ENCODE measurements at places on chromosomes 11 and 22. TPM values are rescaled to one million over a fixed set of nuclear protein-coding genes. Genes with fewer than 3 reads are reported as not detected.

Gene GRAMD1B
- 2.1 TPM for total RNA-seq

Gene TMEM191C
- total RNA-seq, result 0.16 TPM

Gene RAG2
- total RNA-seq, result not detected

Gene GTSE1
- 0.49 TPM for total RNA-seq

Gene CYB5R2
- 1.00 TPM for total RNA-seq

Gene SCO2
- total RNA-seq, result not detected

Gene DPAGT1
- 11.5 TPM for total RNA-seq

Gene OR52I1
- total RNA-seq, result not detected

Gene SLC22A8
- not detected for total RNA-seq

DNA sequence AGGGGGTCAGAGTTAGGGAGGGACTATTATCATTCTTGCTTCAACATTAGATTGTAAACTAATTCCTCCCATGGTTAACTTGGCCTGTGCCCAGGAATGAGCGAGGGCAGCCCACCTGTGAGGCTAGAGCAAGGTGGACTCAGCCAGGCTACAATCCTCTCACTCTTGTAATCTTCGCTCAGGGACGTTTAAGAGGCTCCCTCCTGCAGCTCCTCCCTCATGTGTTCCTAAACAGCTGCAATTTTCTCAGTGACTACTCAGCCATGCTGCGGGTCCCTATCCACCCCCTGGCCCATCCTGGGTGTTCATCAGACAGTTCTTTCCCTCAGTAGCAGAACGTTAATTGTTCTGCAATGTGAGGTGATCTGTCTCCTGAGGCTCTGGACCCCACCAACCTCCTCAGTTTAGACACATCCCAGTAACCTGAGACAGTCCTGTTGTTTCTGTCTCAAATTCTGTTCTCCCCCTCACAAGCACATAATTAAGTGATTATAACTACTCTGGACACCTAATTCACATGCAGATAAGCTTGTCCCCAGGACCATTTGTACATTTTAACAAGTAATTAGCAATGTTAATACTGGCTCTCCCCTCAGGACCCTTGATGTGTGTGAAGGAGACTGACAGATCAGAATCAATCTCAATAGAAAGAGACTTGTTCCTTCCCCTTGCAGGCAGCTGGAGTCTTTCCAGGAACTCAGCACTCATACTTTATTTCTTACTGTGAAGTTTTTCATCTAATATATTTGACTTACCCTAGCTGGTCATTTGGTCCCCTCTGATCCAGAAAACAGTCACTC, 337.2 kb upstream of the B3GAT1 start:
- DNase-seq, result no peak

DNA sequence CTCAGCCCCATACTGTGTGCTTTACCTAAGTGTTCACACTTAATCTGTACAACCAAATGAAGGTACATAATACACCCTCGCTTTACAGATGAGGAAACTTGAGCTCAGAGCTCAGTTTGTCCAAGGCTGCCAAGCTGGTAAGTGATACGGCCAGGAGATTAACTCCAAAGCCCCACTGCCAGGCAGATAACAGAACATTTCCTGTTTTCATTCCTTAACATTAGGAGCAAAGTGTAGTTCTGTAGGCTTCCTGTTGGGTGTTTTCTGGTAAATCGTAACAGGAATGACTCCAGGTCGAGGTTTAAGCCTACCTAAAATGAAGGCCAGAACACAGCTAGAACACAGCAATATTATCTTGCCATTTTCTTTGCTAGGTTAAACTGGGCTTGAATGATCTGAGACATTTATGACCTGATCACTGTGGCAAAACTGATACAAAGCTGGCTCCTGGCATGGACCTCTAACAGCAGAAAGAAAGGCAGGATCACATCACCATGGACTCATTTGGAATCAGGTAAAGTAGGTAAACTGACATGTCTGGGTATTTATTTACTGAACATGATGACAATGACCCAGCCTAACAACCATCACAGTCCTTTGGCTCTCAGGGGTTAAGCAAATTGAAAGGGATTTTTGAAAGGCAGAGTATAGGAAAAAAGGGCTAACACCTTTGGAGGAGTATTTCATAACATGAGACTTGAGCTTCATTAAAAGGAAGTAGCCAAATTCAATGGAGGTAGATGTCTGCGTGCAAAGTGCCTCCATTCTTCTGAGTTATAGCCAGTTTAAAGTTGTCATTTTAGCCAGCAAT, 3.9 kb upstream of the NUP50 start:
- DNase-seq, result no peak

GRCh38 chr11:9075556-9075955, 15.8 kb downstream of the SCUBE2 start:
- DNase-seq, result no peak

- DNase-seq, result no peak
These were observed at the start of gene CASP1 for GRCh38 chr11:105034813-105035620. TSS of gene CASP1 (minus strand) at chr11:105035144. CDS start at chr11:105035113, 31 bp downstream.

- no peak for DNase-seq
These were observed 11.9 kb upstream of the SH3BP1 start for GRCh38 chr22:37627545-37627944.

- DNase-seq, result no peak
These were observed 61.7 kb downstream of the BRD1 start for GRCh38 chr22:49765951-49766350.

DNA sequence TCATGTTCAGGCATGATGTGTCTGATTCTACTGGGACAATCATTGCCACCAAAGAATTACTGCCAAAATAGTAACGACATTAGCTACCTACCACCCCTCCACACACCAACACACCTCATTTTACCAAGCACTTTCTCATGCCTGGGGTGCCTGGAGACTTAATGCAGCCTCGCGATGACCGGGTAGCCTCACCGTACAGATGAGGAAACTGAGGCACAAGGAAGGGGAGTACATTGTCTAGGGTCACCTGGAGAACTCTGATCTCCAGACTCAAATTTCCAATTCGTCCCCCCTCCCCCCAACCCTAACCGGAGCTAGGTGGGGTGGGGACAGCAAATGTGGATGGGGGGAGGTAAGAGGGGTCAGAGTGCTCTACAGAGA, 2.7 kb upstream of the RTN4RL2 start:
- no peak for DNase-seq

DNA sequence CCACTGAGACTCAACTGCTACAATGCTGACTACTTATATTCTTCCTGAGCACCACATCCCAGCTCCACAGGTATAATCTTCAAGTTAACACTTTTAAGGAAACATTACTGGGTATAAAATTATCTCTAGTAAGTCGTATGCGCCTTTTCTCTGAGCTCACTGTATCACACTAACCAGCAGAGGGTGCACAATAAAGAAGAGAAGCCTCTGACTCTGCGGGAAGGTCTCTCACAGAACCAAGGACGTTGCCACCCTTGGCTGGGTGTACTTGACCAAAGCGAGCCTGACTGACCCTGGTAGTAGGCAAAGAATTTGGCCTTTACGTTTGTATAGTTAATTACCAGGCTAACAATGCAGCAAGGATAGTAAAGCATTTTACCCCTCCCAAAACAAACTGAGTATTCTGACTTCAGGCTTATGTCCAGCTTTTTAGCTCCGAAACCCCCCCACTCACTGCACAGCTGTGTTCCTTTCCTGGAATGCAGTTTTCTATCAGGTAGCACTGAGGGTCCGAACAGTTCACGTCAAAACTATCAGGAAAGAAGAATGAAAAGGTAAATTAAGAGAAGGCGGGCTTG, at the start of gene BTBD18:
TSS of gene BTBD18 (minus strand) at position 144 of the 578 bp plus-strand sequence. CDS start 631 bp downstream, outside the sequence.
- no peak for DNase-seq

DNA sequence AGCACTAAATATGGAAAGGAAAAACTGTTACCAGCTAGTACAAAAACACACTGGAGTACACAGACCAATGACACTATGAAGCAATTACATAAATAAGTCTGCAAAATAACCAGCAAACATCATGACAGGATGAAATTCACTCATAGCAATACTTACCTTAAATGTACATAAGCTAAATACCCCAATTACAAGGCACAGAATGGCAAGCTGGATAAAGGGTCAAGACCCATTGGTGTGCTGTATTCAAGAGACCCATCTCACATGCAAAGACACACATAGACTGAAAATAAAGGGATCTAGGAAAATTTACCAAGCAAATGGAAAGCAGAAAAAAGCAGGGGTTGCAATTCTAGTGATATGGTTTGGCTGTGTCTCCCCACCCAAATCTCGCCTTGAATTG, 44.0 kb upstream of the CALCA start:
- DNase-seq, result no peak

DNA sequence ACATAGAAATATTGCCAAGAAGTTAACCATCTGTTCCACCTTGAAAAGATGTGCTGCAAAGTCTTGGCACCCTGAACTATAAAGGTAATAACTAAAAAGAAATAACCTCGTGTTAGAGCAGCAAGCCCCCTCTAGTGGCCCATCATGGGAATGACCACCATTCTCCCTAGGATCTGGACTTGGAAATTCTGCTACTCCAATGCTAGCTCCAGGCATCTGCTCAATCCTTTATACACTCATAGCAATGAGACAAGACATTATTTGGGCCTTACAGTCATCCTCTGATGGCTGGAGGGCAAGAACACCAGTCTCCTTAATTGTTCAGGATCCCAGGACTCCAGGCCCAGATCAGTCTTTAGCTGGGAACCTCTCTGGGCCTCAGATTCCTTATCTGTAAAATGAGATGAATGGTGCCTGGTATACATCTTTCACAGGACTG, 76.0 kb downstream of the CWC15 start:
- DNase-seq, result no peak

DNA sequence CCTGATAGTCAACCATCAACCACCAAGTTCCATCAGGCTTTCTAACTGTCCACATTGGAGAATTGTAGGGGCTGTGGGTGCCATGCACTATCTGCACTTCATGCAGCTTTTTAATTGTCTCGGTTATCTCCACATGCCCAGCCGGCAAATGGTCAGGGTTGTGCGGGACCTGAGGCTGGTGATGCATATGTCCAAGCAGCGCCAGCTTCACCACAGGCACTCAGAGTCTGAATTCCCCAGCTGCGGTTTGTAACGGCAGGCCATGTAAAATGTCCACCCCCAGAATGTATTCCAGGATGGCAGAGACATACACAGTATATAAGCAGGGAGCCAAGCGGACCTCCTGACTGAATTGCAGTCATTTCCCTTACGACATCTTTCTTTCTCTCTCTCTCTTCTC, 435.6 kb downstream of the DYNC2H1 start:
- no peak for DNase-seq

DNA sequence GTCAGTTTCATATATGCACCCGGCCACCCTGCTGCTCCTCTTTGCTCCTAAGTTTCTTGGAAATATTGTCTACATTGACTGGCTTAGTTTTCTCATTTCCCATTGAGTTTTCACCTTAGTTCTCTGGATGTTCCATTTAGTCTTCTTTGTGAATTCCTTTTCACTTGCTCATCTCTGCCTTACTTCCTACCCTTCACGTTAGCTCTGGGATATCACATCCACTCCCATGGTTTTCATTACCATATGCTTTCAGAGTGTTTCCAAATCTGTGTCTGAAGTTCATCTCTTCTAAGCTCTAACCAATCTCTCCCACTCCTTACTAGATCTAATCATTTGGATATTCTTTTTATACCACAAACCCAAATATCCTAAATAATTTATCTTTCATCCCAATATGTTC, 226.4 kb downstream of the FAM76B start:
- no peak for DNase-seq

DNA sequence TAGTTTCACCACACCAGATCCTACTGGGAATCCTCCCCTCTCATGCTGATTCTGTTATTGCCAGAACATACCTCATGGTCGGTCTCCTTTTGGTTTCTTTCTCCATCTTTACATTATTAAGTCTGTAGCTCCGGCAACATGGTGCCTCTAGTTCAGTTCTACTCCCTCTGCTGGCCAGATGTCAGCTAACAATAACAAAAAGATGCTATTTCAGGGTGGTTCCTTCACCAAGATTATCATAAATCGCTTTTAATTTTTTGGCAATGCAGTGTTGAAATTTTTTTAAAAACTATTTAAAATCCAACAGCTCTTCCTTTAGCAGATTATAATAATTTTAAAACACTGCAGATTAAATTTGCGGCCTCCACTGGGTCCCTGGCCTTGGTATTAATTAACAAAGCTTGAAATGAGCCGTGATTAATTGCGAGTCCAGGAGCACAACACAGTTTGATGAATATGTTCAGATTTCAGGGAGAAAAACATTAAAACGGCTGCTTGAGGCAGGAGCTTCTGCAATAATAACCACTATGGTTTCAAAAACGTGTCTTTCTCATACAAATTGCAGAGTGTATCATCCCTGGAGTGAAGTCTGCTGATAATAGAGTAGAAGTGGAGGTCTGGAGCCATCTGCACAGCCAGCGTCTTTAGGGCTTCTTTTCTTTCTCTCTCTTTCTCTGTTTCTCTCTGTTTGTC, 492.9 kb upstream of the KIRREL3 start:
- no peak for DNase-seq

DNA sequence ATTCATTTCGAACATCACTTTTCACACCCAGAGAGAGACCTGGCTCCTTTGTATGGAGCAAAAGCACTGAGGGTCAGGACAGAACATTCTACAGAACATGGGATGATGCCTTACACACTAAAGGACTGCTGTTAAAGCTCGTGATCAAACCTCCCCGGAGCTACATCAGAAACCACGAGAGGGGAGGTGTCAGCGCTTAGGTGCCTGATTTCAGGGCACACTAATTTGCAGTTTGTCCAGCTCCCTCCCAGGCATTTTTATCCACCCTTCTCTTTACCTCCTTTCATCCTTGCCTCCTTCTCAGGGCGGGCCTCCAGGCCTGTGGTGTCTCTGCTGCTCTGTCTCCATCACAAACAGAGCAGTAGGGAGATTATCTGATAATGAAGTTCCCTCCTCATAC, 127.5 kb downstream of the VPREB1 start:
- no peak for DNase-seq

DNA sequence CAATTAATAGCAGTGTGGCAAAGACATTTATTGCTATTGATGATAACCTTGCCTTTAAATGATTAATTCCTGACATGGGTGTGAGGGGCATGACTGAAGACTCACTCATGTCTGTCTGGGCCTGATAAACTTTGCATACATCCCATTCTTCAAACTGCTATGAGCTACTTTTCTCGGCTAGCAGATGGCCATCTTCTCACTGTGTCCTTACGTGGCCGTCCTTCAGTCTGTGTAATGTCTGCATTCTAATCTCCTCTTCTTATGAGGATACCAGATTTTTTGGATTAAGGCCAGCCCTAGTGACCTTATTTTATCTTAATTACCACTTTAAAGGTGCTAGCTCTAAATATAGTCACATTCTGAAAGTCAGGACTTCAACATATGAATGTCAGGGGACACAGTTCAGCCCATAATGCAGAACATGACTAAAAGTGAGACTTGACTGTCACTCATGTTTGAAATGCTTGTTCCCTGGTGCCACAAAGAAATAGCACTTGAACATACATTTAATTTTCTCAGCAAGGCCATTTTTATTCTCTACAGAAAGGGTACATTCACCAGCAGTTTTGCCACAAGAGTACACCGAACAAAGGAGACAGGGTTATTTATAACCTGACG, 32.3 kb downstream of the OR10A6 start:
- DNase-seq, result no peak

DNA sequence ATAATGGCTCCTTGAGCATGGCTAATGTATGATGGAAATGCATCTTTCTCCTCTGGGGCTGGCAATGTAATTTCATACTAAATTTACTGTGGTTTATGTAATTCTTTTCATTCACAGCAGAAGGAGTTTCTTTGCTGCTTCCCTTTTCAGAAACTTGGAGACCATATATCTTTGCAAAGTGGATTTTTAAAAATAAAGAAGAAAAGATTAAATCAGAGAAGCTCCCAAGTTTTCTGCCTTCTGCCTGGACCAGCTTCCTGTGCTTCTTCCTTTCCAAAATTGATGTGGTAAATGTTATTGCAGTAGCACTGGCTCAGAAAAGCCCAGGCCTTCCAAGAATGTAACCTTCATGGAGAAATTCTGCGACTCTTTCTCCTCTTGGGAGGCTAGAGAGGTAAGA, 300.1 kb upstream of the NCAM1 start:
- no peak for DNase-seq

Measured in gastrocnemius medialis (tissue), 4 donors.